ENCODE measurements at places on chromosomes 6 and 20.

DNA sequence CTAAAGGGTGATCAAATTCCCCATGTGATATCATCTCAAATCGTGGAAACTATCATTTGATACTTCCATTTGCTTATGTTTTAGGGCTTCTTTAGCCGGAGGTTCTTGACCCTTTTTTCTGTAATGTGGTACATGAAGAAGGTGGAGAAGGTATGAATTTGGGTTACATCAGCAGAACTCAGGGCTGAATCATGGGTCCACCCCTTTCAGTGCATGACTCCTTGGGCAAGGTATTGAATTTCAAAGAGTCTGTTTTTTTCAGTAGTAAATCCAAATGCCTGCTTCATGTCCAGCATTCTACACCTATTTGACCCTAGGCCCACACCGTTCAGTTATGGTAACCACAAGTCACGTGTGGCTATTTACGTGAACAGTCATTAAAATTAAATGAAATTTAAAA lies 30.6 kb upstream of the QKI start:
- no peak for DNase-seq

GRCh38 chr20:31596831-31597480 lies 8.1 kb upstream of the ID1 start:
- no peak for DNase-seq

GRCh38 chr6:111033628-111034289 lies 51.9 kb downstream of the RPF2 start:
- no peak for DNase-seq

DNA sequence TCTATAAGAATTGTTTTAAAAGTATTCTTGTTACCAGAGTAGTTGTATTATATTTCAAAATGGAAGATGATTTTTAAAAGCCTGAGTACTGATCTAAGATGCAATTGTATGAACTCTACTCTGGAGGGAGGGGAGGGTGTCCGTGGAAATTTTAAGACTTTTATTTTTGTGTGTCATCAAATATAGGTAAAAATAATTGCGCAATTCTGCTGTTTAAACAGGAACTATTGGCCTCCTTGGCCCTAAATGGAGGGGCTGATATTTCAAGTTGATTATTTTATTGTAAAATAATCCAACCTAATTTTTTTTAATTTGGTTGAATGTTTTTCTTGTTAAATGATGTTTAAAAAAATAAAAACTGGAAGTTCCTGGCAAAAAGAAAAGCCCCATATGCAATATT lies 38.1 kb upstream of the RPP40 start:
- no peak for DNase-seq

DNA sequence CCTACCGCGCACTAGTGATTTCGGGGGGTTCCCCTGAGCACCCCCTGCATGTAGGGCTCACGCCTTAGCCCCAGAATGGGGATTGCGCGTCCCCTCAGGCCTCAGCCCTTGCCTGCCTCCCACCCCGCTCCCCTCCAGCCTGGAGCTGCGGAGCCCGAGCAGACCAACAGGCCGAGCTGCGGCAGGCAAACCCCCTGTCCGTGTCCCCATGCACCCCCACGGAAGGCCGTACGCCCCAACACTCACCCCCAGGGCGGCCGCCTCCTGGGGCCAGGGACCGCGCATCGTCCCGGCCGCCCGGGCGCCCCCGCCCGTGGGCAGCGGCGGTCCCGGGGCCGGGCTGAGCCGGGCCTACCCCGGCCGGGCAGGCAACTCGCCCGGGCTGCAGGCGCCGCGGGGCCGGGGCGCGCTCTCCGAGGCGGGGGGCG lies 1.2 kb upstream of the KCNB1 start:
- no peak for DNase-seq

DNA sequence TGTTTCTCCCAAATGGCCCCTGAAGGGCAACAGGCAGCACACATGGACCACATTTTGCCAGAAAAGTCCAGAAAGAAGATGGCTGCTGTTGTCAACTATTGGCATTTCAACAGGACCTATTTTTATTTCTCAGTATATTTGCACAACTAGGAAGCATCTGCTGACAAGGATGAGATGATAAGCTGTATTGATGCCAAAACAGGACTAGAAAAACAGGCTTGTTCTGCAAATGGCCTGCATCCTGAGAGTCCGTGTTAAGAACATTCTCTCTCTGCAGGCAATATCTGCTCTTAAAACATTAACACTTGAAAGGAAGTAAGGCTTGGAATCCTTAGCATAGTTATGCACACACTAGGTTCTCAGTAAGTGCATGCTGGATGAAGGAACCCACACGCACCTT lies 283.7 kb downstream of the ESR1 start:
- DNase-seq: no peak

GRCh38 chr6:150018846-150019580 lies 6.3 kb downstream of the RAET1L start:
- DNase-seq: no peak

GRCh38 chr6:35248300-35248699 lies 11.2 kb upstream of the ZNF76 start:
- no peak for DNase-seq

GRCh38 chr20:62357187-62357667 lies 9.9 kb downstream of the LAMA5 start:
- DNase-seq: no peak

- no peak for DNase-seq
These were observed 754.5 kb downstream of the C6orf118 start for GRCh38 chr6:164554700-164555476.

- no peak for DNase-seq
These were observed 191.4 kb upstream of the FAM83B start for GRCh38 chr6:54655162-54655561.

DNA sequence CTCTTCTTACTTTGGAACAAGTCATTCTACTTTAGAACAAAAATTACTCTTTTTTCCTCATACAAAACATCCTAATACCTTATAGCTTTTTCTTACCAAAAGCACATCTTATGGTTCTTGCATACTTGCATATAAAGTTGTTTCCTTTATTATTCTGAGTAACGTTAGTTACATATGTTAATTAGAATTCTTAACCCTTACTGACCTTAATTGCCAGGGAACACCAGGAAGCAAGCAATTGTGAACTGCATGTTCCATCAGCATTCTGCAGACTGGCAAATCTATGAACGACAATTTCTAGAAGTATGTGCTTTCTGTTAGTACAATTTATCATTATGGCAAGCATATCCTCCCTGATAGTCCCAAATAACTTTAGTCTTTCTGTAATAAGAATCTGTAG lies 831.0 kb downstream of the C6orf118 start:
- no peak for DNase-seq

- no peak for DNase-seq
These were observed 46.7 kb downstream of the KCNK5 start for GRCh38 chr6:39182604-39183003.

DNA sequence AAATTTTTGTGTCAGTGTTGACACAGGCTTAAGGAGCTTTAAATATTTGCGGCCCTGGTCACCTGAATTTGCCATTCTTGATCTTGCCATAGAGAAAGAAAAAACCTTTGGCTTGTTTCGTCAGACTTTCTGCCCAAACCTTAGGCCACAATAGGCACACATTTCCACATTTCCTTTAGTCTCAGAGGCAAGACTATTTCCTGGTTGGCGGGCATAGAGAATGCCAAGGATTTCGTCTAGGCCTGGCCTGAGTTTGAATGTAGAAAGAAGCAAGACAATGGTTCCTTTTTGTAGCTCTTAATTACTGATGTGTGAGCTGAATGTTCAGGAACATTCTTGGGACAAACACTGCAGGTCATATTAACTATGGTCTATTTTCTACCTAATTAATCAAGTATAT lies 108.1 kb downstream of the TRMT11 start:
- DNase-seq: no peak

DNA sequence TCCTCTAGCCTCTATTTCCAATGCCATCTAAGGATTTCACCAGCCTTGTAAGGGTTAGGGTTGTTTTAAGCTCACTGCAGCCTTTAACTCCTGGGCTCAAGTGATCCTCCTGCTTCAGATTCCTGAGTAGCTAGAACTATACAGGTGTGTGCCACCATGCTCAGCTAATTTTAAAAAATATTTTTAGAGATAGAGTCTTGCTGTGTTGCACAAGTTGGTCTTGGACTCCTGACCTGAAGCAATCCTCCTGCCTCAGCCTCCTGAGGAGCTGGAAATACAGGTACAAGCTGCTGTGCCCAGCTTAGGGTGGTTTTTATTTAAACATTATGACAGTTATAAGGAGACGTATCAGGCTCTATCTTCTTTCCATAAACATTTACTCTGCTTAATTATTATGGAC lies 26.5 kb downstream of the ANKRD6 start:
- no peak for DNase-seq

DNA sequence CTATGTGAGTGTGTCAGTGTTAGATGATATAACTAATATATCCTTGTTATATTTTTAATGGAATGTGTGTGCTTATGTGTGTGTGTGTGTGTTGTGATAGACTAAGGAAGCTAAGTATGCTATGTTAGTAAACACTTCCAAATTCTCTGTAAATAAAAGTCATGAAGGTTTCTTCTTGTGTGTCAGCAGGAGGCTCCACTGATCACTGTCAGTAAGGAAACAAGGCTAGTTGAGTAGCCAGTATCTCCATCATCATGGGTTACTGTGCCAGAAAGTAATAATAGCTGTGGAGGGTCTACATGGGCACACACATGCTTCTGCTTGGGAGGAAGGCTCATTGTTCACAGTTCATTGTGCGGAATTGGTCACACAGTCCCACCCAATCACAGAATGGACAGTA lies 302.8 kb upstream of the RNF217 start:
- DNase-seq: no peak

DNA sequence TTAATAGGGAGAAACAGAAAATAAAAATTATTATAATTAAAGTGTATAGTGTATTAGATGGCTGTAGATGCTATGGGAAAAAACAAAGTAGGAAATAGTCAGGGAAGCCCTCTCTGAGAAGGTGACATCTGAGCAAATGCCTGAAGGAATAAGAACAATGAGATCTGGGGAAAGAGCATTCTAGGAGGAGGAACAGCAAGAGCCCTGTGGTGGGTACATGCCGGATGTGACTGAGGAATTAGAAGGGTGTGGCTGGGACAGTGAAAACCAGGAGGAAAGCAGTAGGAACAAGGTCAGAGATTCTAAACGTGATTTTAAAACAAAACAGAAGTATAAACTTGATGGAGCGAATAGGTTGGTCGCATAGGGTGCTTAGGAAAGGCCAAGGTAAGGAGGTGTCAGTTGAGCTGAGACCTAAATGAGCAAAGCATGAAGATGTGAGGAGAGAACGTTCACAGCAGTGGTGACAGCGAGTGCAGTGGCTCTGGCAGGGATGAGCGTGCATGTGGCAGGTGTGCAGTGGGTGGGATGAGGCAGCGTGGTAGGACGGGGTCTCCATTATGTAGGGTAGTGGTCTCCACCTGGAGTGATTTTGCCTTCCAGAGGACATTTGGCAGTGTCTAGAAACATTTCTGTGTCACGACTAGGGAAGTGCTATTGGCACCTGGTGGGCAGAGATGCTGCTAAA lies 97.1 kb upstream of the MRPS10 start:
- DNase-seq: no peak

DNA sequence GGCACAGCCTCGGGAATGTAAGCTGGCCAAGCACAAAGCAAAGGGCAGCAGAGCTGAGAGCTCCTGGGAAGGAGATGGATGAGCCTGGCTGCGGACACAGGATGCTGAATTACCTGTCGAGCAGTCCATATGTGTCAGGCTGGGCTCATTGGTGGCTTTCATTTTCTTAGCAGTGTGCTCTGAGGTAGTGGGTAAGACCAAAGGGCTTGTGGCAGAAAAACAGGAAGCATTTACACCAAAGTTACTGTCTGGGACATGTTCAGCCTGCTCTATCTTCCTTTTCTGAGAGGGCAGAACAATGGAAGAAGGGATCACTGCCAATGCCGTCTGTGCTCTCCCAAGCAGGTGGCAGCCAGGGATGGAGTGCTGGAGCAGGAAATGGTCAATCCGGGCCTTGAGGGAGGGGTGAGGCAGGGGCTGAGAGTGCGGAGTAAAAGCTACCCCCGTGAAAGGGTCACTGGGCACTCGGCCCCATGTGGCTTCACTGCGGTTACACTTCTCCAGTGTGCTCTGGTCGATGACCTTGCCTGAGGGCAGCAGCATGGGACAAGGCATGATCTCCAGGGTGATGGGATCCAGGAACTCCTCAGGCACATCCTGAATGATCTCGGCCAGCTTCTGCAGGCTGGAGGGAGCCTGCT lies 36.9 kb upstream of the AVP start:
- DNase-seq: no peak

GRCh38 chr6:9647599-9647998 lies 767.3 kb downstream of the TFAP2A start:
- no peak for DNase-seq

DNA sequence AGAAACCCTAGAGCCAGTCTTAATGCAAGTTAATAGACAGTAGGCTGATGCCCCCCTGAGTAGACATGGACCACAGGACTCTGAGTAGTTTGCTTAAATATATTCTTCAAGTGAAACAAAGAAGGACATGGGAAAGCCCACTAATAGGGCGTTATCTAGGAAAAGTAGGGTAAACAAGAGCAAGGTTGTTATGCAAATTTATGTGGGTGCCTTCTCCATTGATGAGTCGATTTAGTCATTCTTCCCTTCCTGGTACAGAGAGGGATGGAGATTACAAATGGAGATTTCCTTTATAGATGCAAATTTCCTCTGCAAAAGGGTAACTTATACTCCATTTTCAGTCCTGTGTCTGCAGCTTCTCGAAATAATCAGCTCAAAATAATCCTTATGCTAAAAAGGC lies 262.0 kb downstream of the CD83 start:
- DNase-seq: no peak

GRCh38 chr6:27755768-27756167 lies 156.4 kb downstream of the OR2B2 start:
- DNase-seq: no peak

- no peak for DNase-seq
These were observed 13.1 kb upstream of the CST7 start for GRCh38 chr20:24935766-24936525.

DNA sequence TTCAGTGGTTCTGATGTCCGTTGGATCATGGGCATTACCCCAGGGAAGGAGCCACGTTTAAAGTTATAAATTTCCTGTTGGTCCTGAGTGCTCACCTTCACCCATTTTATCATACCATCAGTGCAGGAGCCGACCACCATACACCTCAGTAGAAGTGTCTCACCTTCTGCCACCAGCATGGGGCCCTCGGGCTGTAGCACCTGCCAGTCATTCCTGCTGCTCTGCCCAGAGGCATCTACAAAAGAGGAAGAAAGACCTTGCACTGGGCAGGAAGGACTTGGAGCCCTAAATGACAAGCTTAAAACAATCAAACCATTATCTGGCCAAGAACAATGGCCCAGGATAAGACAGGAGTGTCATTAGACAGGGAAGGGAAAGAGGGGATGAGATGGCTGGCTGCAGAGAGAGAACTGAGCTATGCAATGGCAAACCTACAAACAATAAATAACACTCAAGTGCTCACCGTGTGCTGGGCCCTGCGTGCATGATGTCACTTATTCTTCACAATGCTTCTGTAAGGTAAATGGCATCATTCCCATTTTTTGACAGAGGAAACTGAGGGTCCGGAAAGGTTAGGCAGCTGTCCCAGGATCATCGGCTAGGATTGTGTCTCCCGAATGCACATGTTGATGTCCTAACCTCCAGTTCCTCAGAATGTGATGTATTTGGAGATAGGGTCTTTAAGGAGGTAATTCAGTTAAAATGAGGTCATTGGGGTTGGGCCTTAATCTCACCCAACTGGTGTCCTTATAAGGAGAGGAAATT lies 11.2 kb downstream of the SIRPB2 start:
- no peak for DNase-seq

GRCh38 chr20:21685981-21686380 lies 19.5 kb upstream of the PAX1 start:
- DNase-seq: no peak
